ENCODE measurements at places on chromosomes 4 and X.

- no peak for DNase-seq
Observed at GRCh38 chr4:15428611-15429010, 778 bp downstream of the C1QTNF7 start.

GRCh38 chrX:153877571-153878261 is 8.3 kb downstream of the L1CAM start:
- DNase-seq = no peak

- no peak for DNase-seq
Observed at GRCh38 chr4:19614171-19614570, 637.5 kb upstream of the SLIT2 start.

DNA sequence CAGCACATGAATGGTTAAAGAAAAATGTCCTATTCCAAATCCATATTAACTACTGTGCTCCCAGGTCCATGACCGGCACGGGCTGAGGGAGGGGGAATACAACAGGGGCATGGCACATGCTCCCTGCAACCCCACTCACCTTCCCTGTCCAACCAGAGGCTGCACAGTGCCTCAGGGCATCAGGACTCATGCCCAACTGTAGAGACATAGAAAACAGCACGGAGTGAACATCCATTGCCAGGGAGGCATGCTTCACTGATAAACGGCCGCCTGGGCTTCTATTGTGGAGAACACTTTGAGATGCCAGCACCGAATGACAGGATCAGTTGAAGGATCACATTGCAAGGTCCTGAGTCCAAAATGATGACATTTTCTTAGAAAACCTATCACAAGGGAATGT is 140.6 kb downstream of the STK32B start:
- peak; percentile 9 for DNase-seq

- no peak for DNase-seq
Observed at GRCh38 chrX:121245763-121246162, 198.4 kb downstream of the GLUD2 start.

DNA sequence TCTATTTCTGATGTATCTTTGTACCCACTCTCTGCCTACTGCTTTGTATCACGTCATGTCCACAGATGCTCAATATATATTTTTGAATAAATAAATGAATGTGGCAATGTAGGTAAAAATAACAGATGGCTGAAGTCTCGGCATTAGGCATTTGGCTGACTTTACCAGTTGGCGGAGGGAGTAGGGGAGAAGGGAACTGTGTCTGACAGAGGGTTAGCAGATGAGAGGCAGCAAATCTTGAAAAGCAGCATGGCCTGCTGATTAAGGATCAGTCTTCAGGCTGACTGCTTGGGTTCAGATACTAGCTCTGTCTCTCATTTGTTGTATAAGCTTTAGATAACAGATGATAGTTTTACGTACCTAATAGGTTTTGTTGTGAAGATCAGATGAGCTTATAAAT is 31.9 kb upstream of the RASGEF1B start:
- no peak for DNase-seq

DNA sequence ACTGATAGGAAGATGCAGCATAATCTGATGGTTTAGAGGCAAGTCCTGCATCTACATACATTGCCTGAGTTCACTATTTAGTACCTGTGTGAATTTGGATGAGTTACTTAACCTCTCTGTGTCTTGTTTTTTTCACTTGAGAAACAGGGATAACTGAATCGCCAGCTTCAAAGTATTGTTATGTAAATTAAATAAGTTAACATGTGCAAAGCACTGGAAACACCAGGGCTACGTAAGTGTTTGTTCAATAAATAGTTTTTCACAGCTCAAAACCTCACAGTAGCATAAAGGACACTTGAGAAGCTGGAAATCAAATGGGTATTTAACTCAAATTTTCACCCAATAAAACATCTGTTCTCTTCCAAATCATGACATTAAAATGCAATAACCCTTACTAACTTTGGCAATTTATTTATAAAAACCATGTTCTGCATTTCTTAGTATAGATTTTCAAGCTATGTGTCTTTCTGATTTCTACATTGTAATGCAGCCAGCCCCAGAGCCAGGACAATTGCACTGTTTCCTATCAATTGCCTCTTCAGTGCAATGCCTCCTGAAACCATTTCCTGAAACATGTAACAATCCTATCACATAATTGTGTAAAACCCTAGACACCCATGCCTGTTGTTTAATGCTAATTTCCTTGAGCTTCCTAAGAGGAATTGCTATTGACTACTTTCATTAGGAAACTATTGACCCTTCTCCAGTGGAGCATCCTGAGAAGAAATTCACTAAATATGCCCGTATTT is 177.1 kb downstream of the UNC5C start:
- DNase-seq = no peak

All from EL (cell line).